Activated naive CD4-positive, alpha-beta T cell treated with anti-CD3 and anti-CD28 coated beads, Interleukin-2, amount 50 U/mL, for 16 hours (primary cell): ENCODE measurements at places on chromosomes 4 and X.

- DNase-seq, result no peak
Measured at GRCh38 chrX:7112071-7112470, 35.4 kb upstream of the STS start.

GRCh38 chr4:95510145-95510544, 38.6 kb downstream of the UNC5C start:
- DNase-seq, result no peak

DNA sequence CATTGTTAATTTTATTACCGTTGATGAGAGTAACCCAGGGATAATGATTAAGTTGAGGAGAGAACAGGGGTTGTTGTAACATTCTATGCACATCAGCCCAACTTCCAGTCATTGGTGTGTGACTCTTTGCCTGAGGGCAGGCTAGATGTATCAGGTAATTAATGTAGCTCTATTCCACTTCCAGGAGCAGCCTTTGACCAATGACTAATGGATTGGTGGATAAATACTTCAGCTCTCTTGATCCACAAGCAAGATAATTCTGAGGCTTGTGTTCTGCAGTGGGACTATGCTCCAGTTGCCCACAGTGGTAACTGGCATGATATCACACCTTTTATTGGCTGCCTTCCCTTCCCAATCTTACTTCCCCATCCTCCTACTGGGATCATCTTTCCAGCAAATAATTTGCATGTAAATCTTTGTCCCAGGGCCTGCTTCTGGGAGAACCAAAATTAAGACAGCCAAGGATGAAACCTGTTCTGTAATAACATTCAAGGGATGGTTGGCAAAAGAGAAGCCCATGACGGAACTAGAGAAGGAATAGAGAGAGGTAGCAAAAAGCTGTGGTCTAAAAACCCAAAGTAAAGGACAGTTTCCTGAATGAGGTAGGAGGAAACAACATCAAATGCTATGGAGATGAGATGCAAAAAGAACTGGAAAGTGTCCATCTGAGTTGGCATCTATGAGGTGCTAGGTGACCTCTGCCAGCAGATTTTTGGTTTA, 241.4 kb upstream of the RPS6KA3 start:
- no peak for DNase-seq

GRCh38 chr4:6892190-6892908, 17.3 kb upstream of the TBC1D14 start:
- DNase-seq, result no peak

DNA sequence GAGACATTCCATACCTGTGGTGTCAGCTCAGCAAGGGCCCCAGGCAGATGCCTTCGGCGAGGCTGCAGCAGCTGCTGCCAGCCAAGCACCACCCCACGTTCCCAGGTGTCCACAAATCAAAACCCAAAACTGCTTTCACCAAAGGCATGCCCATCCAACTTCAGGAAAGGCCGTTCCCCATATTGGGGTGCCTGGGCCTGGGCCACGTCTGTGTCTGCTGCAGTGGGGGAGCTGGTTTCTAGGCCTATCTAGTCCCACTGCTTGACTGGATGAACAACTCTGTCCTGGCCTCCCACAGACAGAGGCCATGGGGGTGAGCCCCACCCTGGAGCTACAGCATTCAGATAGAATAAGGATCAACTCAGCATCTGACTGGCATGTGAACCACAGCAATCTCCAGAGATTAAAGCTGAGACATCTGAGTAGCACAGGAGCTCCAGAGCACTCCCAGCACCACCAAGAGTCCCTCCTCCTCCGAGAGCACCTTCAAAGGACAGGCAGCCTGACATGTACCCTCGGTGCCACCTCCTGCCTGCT, 37.0 kb downstream of the NAT8L start:
- DNase-seq, result no peak

DNA sequence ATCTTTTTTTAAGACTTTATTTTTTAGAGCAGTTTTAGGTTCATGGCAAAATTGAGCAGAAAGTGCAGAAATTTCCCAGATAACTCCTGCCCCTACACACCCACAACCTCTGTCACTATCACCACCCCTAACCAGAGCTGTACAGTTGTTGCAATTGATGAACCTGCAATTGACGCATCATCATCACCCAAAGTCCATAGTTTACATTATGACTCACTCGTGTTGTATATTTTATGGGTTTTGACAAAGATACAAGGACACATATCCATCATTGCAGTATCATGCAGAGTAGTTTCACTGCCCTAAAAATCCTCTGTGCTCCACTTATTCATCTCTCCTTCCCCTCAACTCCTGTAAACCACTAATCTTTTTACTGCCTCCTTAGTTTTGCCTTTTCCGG, 34.5 kb upstream of the WAS start:
- no peak for DNase-seq

GRCh38 chrX:18351784-18352183, 2.7 kb downstream of the SCML2 start:
- DNase-seq, result no peak

- DNase-seq, result no peak
Measured at GRCh38 chr4:105978684-105979296, 83.5 kb downstream of the NPNT start.

DNA sequence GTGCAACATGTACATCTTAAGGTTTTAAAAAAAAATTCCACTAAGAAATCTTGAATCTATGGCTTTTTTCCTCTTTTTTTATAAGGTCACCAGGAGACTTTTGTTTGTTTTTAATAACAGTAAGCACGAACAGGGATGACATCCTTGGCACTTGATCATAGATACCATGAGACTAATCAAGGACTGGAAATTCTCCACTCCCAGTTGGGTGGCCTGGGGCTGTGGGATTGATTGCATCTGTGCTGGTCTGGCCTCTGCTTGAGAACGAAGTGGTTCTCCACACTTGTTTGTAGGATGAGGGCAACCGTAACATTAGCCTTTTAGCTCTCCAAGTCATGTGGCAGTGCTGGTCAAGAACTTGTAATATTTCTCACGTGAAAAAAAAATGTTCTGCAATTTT, 35.4 kb downstream of the SNX25 start:
- no peak for DNase-seq
